ENCODE measurements at places on chromosomes 13 and 19.

GRCh38 chr19:4432918-4433506 is 24.6 kb downstream of the UBXN6 start:
- no peak for DNase-seq

DNA sequence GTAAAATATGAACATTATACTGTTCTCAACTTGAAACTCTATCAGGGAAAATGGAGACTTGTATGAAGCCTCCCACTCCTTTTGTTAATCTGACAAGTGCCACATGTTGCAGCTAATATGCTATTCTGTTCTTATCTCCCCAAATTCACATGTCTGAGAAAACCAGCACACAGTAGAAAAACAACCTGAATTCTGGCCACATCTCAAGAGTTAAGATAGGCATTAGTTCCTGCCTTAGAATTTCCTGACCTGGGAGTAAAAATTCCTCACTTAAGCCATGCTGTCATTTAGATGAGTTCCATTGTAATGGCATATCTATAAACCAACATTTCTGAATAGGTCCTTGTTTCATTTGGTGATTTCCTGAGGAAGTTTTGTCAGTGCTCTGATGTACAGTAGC is 1098.5 kb downstream of the EFNB2 start:
- DNase-seq = no peak

DNA sequence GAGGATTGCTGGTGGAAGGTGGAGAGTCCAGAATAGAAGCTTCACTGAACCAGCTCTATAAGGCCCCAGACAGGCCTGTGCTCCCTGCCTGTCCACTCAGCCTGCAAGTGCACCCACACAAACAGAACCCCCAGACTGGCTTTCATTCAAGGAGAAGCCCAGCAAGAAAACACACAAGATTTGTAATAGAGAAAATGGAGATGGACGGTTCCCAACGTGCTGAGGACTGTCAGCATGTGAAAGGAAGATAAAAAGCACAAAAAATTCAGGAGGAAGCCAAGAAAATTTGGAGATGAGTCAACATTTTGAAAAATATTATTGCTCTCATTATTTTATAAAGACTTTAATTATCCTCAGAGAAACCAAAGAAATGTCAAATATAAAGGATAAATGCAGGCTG is 218.2 kb upstream of the SLC10A2 start:
- DNase-seq = no peak

DNA sequence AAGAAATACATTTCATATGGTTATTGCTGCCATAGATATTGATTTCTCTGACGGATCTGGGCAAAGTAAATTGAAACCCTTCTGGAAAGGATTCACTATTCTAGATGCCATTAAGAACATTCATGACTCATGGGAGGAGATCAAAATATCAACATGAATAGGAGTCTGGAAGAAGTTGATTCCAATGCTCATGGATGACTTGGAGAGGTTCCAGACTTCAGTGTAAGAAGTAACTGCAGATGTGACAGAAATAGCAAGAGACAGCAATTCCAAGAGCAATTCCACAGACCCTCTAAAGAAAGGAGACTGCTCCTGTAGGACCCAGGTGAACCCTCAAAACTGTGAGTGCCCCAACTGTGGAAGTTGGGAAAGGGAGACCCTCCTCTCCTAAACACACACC is 30.9 kb upstream of the KCTD12 start:
- no peak for DNase-seq

DNA sequence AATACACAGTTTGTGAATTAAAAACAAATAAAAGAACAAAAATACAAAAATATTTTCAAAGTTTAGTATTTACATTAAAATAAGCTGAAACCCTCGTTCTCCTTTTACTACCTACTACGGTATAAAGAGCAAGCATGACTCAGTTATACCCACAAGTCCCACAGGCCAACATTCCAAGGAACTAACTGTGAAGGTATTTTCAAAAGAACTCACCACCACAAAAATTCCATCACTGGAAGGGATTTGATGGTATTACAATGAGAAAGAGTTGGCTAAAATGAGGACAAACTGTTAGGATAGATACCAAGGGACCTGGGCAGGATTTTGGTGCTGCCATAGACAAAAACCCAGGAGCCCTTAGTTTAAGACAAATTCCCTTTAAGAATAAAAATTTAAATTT is 122.7 kb downstream of the TBC1D4 start:
- DNase-seq = no peak

DNA sequence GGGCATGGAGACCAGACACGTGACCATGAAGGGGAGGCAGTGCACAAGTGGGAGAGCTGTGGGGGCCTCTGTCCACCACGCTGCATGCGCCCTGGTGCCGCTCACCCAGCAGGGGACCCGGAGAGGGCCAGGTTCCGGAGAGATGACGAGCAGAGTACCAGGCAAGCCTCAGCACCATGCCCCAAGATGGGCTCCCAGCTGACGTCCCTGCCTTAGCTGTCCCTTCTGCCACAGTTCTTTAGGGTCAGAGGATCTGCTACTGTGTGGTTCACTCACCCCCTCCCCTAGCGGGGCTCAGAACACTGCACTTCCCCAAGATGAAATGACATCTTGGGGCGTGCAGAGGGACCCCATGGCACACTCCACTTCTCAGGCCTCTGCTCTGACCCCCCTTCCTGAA is 9.6 kb upstream of the PRKD2 start:
- DNase-seq = no peak
